Erythroblast (primary cell): ENCODE measurements at places on chromosomes 3 and 15.

GRCh38 chr3:114226313-114226712 is 11.1 kb downstream of the ZNF80 start:
- no peak for DNase-seq

DNA sequence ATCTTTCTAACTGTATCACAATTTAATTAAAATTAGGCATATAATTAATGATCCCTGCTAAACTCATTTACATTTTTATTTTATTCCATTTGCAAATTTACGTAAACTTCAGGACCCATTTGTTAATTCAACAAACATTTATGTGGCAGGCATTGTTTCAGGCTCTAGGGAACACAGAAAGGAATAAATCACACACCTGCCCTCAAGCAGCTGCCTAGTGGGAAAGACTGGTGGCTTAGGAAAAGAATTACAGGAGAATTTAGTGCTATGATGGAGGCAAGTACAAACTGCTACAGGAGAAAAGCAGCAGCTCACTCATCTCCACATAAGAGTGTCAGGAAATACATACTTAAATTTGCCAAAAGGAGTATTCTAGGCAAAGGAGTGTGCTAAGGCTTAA is 11.2 kb downstream of the CBLB start:
- DNase-seq, result no peak

- DNase-seq, result peak; percentile 82
Observed at GRCh38 chr3:179015551-179016020, 56.0 kb downstream of the ZMAT3 start.

GRCh38 chr3:108295421-108296175 is 750 bp upstream of the HHLA2 start:
- DNase-seq, result no peak

- DNase-seq, result no peak
Observed at GRCh38 chr3:42205800-42206514, 60.0 kb downstream of the CCK start.

- DNase-seq, result no peak
Observed at GRCh38 chr3:42402394-42403096, 7.9 kb downstream of the LYZL4 start.

DNA sequence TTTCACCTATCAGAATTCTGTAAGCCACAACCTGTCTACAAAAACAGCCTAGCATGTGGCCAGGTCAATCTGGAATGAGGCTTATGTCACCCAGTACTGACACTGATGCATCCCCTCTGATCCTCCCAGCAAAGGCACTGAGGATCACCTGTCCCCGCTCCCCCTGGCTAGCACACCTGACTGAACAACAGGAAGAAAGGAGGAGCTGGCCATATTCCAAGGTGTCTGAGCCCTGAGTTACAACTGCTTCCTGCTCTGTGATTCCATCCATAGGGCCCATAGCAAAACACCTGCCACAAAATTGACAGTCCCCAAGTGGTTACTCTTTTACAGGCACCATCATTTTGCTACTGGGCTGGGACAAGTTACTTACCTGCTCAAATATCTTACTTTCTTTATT is 555.5 kb upstream of the CFAP20DC start:
- no peak for DNase-seq
